ENCODE measurements at places on chromosomes 13 and 19.

GRCh38 chr19:29559743-29560142 is 33.9 kb downstream of the VSTM2B start:
- no peak for DNase-seq

DNA sequence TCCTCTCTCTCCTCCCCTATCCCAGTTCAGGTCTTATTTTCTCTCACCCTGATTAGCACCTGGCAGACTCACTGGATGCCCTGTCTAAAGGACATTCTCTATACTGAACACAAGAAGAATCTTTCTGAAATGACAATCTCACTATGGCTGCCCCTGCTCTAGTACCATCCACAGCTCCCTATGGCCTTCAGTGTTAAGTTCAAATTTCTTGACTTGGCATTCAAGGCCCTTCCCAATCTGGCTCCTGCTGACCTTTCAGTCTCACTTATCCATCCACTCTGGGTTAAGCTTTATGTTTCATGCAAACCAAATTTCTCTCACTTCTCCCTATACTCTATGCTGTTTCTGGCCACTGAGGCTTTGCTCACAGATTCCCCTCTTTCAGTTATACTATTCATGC is 34.2 kb downstream of the MBD3L1 start:
- no peak for DNase-seq

GRCh38 chr19:56917529-56917928 is 77.0 kb upstream of the PEG3 start:
- DNase-seq, result no peak

DNA sequence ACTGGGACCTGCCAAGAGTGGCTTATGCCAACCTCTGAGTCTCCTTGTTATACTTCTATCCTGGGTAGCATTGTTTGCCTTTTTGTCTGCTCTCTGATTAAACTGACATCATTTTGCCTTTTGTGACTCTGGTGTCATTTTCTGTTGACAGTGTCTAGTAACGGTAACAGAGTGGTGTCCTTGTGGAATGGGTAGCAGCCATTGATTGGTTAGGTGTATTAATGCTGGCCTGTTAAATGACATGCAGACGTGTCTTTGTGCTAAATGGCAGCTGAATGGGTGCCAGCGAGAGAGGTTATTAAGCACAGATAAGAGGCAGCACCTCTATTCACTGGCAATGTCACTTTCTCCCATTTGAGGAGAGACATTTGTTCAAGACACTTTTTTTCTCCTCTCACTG is 1289.4 kb downstream of the PCDH9 start:
- DNase-seq, result no peak

- no peak for DNase-seq
These were observed 93.9 kb downstream of the KDM4B start for GRCh38 chr19:5062799-5063198.

- DNase-seq, result no peak
These were observed 111.8 kb downstream of the SIPA1L3 start for GRCh38 chr19:38018694-38019395.

DNA sequence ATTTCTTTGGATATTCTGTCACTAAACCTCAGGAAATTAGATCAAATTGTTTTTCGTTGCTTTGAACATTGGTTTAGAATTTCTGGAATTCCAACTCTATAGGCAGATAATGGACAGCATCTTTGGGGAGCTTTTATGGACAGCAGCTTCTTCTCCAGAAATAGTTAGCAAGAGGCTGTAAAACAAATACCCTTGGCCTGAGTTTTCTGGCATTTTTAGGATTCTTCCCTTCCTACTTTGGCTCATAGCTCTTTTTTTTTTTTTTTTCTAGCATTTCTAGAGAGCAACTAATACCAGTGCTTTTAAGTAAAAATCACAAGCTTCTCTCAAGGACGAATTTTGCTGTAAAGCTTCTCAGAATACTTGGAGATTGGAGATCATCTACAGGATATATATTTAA is 169.8 kb upstream of the SPRY2 start:
- no peak for DNase-seq

DNA sequence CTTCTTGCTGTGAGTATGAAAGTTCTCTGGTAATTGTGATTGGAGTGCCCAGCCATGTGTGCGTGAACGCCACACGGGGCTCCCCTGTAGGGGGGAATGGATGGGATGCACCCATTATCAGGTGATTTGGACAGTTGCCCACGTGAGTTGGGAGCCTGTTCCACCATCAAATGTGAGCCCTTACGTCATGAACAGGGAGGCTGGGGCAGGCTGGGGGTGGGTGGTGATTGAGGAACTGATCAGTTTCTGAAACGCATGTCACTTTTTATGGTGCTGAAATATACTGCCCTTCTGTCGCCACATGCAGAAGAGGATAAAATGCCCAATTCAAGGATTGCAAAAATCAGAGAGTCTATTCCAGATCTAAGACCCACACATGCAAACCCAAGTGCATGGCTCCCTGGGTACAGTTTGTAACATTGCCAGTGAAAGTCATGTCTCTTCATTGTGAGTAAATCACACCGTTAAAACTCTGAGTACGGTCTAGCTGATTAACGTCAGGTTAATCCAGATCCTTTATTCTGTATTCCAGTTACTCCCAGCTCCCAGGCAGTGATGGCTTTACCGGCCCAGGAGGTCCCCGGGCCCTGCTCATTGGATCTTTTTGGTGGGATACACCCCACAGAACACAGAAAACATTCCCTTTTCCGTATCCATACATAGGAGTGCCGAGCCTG is 90.2 kb downstream of the RAB20 start:
- no peak for DNase-seq

DNA sequence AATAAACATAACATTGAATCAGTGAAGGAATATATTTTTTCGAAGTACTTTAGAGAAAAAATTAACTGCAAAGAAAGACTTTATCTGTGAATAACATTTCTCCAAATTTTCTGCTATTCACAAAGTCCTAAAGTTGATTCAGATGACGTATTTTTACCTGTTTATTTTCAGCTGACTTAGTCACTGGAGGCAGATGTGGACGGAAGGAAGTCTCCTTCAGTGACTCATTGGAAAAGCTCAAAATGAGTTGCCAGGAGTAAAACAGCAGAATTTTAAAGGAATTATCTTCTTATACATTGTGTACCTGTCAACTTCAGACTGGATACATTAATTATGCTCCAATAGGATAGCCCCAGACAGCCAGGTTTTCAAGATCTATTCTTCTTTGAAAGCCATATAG is 679.3 kb upstream of the GPC6 start:
- DNase-seq, result no peak

GRCh38 chr13:104389691-104390090 is 1323.5 kb upstream of the SLC10A2 start:
- no peak for DNase-seq

DNA sequence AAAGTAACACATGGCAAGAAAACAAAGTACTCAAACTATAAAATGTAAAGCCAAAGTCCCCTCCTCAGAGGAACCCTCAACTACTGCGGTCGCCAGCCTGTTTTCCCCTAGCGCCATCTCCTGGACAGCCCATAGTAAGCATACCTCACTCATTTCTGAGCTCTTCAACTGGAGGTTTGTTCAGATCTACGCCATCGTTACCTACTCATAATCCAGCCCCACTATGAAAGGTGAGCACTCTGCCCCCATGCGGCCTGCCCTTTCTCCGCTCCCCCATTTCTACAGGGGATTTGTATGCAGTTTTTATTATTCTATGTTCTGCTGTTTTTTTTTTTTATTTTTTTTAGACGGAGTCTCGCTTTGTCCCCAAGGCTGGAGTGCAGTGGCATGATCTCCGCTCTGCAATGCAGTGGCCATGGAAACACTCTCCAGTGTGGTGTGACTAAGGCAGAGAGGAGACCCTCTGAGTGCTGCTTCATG is 26.2 kb downstream of the OPA3 start:
- peak; percentile 79 for DNase-seq

GRCh38 chr13:62093984-62094780 is 678.5 kb upstream of the PCDH20 start:
- no peak for DNase-seq

GRCh38 chr19:9381361-9381785 is 18.6 kb downstream of the ZNF177 start:
- DNase-seq, result no peak

- DNase-seq, result no peak
These were observed 1.5 kb upstream of the PRR12 start for GRCh38 chr19:49589502-49589905.

DNA sequence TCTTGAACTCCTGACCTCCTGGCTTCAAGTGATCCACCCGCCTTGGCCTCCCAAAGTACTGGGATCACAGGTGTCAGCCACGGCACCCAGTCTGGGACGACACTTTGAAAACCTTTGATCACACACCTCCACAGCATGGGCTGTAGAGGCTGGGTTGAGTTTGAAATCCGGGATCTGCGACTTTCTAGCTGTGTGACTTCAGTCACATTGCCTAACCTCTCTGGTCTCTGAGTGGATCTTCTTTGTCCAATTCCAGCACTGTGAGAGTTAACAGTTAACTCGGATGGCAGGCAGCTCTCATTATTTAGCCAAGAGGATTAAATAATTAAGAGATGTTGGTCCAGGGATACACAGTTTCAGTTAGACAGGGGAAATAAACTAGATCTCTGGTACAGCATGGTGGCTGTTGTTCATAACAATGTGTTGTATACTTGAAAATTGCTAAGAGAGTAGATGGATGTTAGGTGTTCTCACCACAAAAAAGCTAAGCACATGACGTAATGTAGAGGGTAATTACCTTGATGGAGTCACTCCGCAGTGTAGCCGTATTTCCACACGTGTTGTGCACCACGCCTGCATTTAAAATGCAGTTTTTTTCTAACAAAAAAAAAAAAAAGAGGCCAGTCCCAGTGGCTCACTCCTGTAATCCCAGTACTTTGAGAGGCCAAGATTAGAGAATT is 1.9 kb downstream of the GALP start:
- no peak for DNase-seq

GRCh38 chr19:47183601-47184000 is 47.4 kb downstream of the BBC3 start:
- DNase-seq, result no peak

DNA sequence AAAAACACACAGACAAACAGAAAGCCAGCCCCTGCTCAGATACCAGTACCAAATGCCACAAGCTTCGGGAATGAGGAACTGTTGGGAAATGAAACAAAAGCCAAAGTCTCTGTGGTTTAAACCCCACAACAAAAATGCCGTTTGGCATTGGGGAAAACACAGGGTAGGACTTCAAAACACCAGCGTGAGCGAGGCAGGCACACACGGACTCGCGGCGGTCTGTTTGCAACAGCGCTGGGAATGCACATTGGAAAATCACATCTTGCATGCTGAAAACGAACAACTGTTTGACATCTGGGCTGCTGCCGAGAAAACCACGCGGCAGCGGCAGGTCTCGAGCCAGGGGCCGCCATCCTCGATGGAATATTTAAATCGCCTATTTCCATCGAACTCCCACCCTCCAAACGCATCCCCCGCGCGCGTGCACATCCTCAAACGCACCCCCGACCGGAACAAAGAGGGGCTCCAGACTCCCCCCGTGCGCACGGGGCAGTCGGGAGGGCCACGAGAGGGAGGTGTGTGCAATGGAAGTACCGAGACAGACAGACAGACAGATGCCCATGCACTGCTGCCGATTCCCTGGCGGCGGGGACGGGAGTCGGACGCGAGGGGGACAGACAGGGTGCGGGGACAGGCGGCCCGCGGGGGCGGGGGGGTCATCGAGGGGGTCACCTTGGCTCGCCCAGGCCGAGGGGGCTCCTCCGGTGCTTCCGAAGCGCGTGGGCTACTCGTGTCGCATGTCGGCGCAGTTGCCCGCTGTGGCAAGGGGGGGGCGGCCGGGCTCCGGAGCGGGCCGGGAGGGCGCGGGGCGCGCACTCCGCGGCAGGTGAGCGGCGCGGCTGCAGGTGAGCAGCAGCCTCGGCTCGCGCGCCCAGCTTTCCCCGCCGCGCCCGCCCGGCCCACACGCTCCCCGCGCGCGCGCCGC is at the start of gene GPR12:
Gene GPR12 (minus strand): TSS at position 880 of the 925 bp plus-strand sequence. CDS start 959 bp downstream, outside the sequence.
- DNase-seq, result no peak

GRCh38 chr19:17830567-17831418 is 9.5 kb upstream of the INSL3 start:
- DNase-seq, result peak; percentile 95

DNA sequence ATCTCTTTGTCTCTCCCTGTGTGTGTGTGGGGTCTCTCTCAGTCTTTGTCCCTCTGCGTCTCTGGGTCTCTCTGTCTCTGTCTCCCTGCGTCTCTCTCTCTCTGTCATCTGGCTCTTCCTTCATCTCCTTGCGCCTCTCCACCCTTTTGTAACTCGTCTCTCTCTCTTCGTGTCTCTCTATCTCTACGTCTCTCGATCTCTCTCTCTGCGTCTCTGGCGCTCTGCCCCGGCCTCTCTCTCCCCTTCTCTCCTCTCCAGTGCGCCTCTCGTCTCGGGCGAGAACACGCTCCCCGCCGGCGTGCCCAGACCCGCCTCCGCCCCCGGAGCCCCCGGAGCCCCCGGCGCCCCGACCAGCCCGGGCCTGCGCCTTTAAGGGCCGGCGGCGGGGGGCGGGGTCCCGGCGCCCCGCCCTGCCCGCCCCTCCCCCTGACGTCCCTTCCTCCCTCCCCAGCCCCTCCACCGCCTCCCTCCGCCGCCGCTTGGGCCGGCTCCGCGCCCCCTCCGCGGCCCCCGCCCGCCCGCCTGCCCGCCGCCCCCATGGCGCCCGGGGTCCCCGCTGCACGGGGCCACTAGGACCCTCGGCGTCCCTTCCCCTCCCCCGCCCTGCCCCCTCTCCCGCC is at the start of gene MARK4:
Gene MARK4 (plus strand): TSS at position 440 of the 620 bp plus-strand sequence. CDS start 318 bp downstream, outside the sequence.
- DNase-seq, result peak; percentile 83

- DNase-seq, result no peak
These were observed 71.6 kb downstream of the TM9SF2 start for GRCh38 chr13:99572921-99573320.

- no peak for DNase-seq
These were observed 910 bp downstream of the PDE4C start for GRCh38 chr19:18225355-18225701.

GRCh38 chr13:26247608-26248007 is 6.3 kb upstream of the CDK8 start:
- DNase-seq, result no peak

DNA sequence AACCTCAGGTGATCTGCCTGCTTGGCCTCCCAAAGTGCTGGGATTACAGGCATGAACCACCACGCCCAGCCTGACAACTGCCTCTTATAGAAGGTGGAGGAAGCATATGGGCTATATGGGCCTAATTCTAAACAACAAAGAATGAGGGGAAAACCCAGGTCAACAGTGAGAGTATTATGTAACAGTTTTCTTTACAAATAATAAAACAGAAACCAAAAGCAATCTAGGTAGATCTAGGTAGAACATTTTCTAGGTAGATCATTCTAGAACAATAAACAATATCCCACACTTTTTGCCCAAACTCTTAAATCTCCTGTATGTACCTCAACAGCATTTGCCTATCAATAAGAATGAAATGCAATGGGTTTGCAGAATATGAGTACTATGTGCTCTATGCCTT is 267.4 kb downstream of the ABCC4 start:
- no peak for DNase-seq

DNA sequence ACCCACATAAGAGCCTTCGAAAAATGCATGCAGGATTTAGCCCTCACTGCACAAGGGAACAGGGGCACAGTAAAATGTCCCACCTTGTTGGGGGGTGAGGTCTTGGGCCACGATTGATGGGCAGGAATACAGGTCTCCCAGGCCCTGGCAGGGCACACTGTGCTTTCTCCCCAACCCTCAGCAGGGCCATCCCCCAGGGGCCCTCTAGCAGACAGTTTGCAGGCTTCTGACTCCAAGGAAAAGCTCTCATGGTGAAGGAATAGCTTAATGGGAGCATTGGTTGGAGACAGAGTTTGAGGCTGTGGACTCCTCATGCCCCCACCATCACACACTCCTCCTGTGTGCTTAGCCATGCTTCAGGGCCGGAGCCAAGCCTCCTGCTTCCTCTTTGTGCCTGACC is 484.6 kb downstream of the ZNF536 start:
- DNase-seq, result no peak

- no peak for DNase-seq
These were observed 141.0 kb downstream of the POSTN start for GRCh38 chr13:37457612-37458011.
